ENCODE measurements at places on chromosomes 4 and X. TPM values are rescaled to one million over a fixed set of nuclear protein-coding genes. Genes with fewer than 3 reads are reported as not detected.

GAGE12H gene
- total RNA-seq, result not detected

TMSB15A gene
- 2.7 TPM for total RNA-seq

MAGED4B gene
- 49.8 TPM for total RNA-seq

SLC26A1 gene
- total RNA-seq, result not detected

LONRF3 gene
- total RNA-seq, result not detected

FOXO4 gene
- total RNA-seq, result 4.0 TPM

GRCh38 chrX:39822133-39822748 lies 275.5 kb downstream of the BCOR start:
- peaks cover 6% of the 10 kb centered on the region for H3K27me3 ChIP-seq
- no peak overlapping the region for H3K27ac ChIP-seq
- no peaks in the 10 kb centered on the region for H3K36me3 ChIP-seq

GRCh38 chr4:94334962-94335361 lies 7.7 kb downstream of the HPGDS start:
- peaks cover 25% of the 10 kb centered on the region for H3K27me3 ChIP-seq
- no peak overlapping the region for H3K4me3 ChIP-seq
- H3K4me1 ChIP-seq, result peaks cover 4% of the 10 kb centered on the region
- DNase-seq, result no peak

DNA sequence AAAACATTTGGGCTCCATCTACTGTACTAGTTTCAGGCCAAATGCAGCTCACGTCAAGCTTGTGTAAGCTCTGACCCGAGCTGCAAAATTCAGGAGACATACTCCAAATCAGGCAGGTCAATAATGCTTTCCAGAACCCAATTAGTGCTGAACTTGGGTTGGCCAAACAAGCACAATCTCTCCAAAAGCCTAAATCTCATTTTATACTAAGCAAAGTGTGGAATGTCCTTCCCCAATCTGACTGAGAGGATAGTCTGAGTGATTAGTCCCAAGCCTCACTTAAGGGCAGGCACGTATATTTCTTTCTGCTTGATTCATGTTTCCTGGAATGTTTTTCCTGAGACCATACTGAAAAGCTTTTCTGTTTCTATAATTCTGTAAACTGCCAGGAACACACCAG lies 79.9 kb downstream of the NKX6-1 start:
- no peaks in the 10 kb centered on the region for H3K4me1 ChIP-seq
- DNase-seq, result no peak
- no peak overlapping the region for H3K4me3 ChIP-seq
- no peaks in the 10 kb centered on the region for H3K36me3 ChIP-seq
- no peaks in the 10 kb centered on the region for H3K27me3 ChIP-seq

GRCh38 chr4:87134122-87134521 lies 86.3 kb downstream of the KLHL8 start:
- H3K4me3 ChIP-seq, result no peak overlapping the region
- no peaks in the 10 kb centered on the region for H3K27me3 ChIP-seq
- no peaks in the 10 kb centered on the region for H3K4me1 ChIP-seq
- no peak overlapping the region for H3K27ac ChIP-seq
- peaks cover 19% of the 10 kb centered on the region for H3K36me3 ChIP-seq

DNA sequence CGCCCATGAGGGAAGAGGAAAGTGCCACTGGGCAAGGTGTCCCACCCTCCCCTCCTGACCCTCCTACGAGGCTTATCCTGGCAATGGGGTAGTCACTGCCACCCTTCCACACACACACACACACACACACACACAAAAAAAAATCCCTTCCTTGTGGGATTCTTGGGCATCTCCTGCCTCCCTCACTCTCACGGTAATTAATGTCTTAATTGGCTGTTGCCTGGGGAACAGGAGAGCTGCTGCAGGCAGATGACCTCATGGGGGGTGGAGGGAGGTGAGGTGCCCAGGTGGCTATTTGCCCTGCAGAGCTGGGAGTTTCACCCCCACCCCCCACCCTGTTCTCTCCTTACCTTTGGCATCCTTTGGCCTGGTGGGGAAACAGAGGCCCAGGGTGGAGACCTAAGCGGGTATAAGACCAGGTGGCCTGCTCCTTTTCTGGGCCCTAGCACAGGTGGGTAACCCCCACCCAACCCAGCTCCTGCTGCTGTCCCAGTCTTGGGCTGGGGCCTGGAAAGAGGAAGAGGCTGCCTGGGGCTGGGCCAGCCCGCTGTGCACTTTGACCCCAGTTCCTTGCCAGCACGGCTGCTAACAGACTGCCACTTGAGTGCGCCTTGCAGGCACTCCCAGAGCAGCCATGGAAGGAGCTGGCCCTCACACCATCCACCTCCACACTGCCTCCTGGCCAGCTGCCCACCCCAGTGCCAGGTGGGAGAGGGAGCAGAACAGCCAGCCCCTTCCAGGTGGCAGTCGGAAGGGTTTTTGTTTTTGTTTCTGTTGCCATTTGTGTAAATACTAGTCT lies 12.6 kb downstream of the EFNB1 start:
- no peak for DNase-seq
- no peak overlapping the region for H3K4me3 ChIP-seq
- H3K4me1 ChIP-seq, result no peaks in the 10 kb centered on the region

- no peak overlapping the region for H3K27ac ChIP-seq
- no peaks in the 10 kb centered on the region for H3K4me1 ChIP-seq
- no peak overlapping the region for H3K4me3 ChIP-seq
- no peaks in the 10 kb centered on the region for H3K36me3 ChIP-seq
- no peak for DNase-seq
These were observed 96.5 kb upstream of the PUDP start for GRCh38 chrX:7244405-7244804.

DNA sequence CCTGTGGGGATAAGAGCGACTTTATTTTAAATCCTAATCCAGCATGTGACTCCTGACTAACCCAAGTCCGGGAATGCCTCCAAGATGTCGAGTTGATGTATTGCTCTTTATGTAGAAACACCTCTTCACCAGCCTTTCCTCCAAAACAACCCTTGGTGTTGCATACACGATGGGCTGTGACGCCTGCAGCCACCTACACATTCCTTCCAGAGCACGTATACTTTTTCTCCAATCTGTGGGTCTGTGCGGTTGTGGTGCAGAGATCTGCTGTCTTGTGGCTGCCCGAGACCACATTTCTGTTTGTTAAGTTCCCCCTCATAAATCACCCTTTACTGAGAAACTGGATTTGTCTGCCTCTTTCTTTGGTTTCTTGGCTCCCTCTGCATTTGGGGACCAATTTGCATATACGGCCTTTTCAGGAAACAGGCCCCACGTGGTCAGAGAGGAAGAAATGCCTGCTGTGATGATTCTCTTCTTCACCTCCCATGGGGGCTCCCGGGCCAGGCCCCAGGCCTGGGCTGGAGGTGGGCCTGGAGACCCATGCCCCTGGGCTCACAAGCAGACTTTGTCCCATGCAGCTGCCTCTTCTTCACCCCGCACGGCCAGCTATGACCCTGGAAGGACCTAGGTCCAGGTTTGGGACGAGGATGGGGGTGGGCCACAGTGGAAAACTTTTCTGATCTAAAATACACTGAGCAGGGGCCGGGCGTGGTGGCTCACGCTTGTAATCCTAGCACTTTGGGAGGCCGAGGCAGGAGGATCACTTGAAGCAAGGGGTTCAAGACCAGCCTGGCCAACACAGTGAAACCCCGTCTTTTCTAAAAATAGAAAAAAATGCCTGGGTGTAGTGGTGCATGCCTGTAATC lies 21.4 kb upstream of the AFAP1 start:
- no peaks in the 10 kb centered on the region for H3K36me3 ChIP-seq
- peaks cover 3% of the 10 kb centered on the region for H3K27me3 ChIP-seq
- peak overlapping the region; percentile 42 for H3K4me3 ChIP-seq
- H3K27ac ChIP-seq, result peak overlapping the region; percentile 94

DNA sequence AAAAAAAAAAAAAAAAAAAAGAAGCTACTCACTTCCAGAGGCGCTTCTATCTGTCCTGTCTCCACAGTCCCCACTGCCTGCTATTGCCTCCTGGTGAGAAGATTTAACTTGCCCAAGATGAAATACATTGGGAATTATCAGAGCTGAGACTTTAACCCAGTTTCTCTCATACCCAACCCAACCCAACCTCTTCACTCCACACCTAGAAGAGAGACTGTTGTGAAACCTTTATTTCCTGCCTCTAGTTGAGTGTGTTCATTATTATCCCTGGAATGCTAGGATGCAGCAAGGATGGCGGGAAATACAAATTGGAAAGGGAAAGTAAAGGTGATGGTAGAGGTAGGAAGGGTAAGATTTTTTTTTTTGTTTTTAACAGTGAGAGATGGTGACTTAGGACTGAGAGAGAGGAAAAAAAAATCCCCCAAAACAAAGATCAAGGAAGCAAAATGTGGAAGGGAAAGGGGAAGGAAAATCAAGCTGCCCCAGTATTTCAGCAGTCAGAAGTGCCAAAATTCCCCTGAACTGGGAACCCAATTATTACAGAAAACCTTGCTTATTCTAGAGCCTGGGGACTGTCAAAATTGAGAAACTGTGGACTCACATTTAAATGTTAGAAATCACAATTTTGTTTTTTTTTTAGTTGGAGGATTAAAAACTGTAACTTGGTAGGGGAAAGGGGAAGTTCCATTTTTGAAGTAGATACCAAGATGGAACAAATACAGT lies 253.0 kb downstream of the PTTG2 start:
- H3K4me1 ChIP-seq, result peaks cover 19% of the 10 kb centered on the region
- H3K36me3 ChIP-seq, result no peaks in the 10 kb centered on the region
- H3K27ac ChIP-seq, result no peak overlapping the region
- H3K27me3 ChIP-seq, result peaks cover 16% of the 10 kb centered on the region

GRCh38 chr4:158715802-158716201 lies 7.4 kb downstream of the PPID start:
- no peak overlapping the region for H3K27ac ChIP-seq
- H3K27me3 ChIP-seq, result no peaks in the 10 kb centered on the region
- H3K36me3 ChIP-seq, result peaks cover 43% of the 10 kb centered on the region
- DNase-seq, result no peak
- no peaks in the 10 kb centered on the region for H3K4me1 ChIP-seq
- no peak overlapping the region for H3K4me3 ChIP-seq

GRCh38 chr4:84862064-84862463 lies 104.4 kb downstream of the WDFY3 start:
- H3K4me3 ChIP-seq, result no peak overlapping the region
- no peak overlapping the region for H3K27ac ChIP-seq
- peaks cover 8% of the 10 kb centered on the region for H3K4me1 ChIP-seq
- no peak for DNase-seq
- peaks cover 20% of the 10 kb centered on the region for H3K36me3 ChIP-seq
- H3K27me3 ChIP-seq, result peaks cover 3% of the 10 kb centered on the region

DNA sequence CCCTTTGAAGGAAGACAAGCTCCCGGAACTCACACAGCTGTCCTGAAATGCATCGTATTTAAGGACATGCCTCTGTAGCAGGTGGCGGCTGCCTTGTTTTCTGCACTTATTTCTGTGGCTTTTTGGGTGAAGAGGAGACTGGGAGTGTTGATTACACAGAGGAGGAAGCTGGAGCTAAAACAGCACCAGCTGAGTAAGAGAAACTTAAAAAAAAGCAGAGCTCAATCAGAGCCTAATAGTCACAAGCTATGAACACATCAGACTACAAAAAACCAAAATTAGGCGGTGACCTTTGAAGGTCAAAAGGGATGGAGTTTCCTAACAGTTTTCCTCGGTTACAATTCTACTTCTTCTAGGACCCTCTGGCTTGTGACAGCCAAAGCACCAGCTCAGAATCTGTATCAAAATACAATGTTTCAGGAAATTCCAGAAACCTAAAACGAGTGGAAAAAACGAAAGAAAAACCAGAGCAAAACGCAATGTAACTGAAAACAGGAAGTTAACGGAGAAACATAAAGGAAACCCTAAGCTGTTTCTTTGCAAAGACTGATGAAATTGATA lies 13.5 kb downstream of the PRKX start:
- H3K4me1 ChIP-seq, result peaks cover 20% of the 10 kb centered on the region
- DNase-seq, result no peak
- no peaks in the 10 kb centered on the region for H3K36me3 ChIP-seq
- H3K27me3 ChIP-seq, result no peaks in the 10 kb centered on the region
- H3K27ac ChIP-seq, result peak overlapping the region; percentile 81

- no peaks in the 10 kb centered on the region for H3K36me3 ChIP-seq
- peaks cover 2% of the 10 kb centered on the region for H3K27me3 ChIP-seq
- no peaks in the 10 kb centered on the region for H3K4me1 ChIP-seq
These were observed 2.4 kb upstream of the PRRG3 start for GRCh38 chrX:151692825-151693224.

GRCh38 chr4:135274416-135274815 lies 1072.8 kb upstream of the PABPC4L start:
- H3K4me3 ChIP-seq, result peak overlapping the region; percentile 21
- peak overlapping the region; percentile 3 for H3K27ac ChIP-seq
- H3K36me3 ChIP-seq, result no peaks in the 10 kb centered on the region
- H3K27me3 ChIP-seq, result no peaks in the 10 kb centered on the region

Measured in HFFc6 (cell line).